ENCODE measurements at places on chromosomes 11 and 22.

DNA sequence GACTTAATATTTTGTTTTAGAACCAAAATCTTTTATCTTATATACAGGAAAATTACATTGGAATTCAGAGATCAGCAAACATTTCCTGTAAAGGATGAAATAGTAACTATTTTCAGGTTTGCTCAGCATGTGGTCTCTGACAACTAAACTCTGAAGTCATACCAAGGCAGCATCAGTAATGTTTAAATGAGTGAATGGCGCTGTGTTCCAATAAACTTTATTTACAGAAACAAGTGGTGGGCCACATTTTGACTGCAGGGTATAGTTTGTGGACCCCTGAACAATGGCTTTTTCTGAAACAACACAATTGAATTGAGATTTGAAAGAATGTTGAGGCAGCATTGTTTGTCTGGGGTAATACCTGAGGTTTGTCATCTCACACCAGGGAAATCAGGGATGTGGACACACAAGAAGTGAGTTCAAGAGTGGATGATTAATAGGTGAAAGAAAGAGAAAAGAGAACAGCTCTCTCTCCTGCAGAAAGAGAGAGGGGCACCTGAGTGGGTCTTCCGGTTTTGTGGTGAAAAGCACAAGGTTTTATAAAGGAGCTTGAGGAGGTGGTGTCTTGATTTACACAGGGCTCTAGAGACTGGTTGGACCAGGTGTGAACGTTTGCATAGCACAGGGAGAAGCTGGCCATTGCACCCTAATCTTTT is 113.5 kb upstream of the VPREB1 start:
- DNase-seq, result no peak

DNA sequence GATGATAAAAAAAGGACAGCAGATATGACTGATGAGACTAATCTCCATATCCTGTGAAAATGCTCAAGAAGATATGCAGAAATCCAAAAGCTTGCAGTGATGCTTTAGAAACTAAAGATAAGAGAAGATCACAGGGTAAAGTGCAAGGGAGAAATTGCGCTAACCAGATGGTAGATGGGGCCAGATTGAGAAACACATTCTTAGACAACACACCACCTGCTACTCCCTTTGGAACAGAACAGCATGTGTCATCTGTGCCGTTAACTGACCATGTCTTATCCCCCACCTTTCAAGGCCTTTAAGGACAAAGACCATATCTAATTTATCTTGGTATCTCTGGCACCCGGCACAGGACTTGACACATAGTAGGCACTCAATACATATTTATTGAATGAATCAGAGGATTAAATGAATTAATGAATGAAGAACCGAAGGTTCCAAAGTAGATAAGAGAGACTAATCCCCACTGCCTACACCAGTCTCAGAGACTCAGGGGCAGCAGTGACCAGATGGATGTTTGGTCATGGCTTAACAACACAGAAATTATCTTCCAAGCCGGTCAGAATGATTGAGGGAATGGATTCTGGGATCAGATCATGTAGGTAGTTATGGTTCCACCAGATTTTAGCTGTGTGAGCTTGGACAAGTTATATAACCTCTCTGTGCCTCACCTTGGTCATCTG is 12.3 kb upstream of the P2RY2 start:
- DNase-seq, result no peak

GRCh38 chr11:69661413-69661715 is 13.8 kb downstream of the LTO1 start:
- no peak for DNase-seq

DNA sequence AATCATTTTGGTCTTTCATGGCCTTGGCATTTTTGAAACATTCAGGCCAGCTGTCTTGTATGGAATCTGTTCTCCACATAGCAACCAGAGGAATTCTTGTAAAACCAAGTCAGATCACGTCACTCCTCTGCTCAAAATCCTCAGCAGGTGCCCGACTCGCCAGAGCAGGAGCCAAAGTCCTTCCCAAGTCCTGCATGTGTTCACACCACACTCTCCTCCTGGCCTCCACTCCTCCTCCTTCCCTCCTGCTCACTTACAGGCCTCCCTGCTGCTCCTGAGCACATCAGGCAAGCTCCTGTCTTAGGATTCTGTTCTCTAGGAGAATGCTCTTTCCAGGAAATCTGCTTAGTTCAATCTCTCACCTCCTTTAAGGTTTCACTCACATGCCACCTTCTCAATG is 6.9 kb upstream of the PSMC3 start:
- DNase-seq, result no peak

GRCh38 chr11:18768472-18768901 is 23.1 kb downstream of the PTPN5 start:
- DNase-seq, result no peak

GRCh38 chr22:50199251-50199721 is 1.5 kb upstream of the SELENOO start:
- DNase-seq, result no peak

- DNase-seq, result no peak
Measured at GRCh38 chr11:91305402-91305801, 919.2 kb upstream of the FAT3 start.

Data from NCI-H2081 (cell line).